ELF-1 (cell line): ENCODE measurements at places on chromosomes 6 and 20.

DNA sequence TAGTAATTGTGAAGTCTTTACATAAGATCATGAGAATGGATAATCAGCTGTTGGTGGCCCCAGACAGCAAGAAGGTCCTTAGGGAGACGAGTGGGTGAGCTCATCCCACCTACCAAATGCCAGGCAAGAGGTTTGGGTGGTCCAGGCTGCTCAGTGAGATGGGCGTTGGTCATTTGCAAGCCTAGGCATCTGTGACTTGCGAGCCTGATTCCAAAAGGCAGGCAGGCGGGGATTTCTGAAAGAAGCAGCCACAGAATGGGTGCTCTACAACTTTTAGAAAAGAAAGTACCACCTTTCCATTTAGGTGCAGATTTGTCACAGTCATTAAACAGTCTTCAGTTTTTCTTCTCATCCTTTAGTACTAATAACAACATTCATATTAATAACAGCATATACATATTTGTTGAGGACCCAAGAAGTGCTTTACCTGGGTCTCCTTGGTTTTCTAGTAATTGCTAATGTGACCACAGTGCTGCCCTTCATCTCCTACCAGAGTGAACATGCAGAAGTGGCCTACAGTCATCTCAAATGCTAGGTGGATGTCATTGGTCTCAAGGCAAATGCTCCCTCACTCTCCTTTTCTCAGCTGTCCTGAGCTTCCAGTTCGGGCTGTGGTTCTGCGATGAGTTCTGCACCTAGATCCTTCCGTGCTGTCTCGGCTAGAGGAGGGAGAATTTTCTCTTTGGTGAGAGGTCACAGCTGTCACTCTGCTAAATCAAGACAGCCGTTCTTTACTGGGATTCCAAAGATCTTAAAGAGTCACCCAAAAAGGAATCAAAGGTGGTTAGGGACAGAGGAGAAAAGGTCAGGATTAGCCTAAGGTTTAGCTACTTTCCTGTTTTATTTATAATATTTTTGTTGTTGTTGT is 2.7 kb downstream of the WRNIP1 start:
- peak; percentile 16 for DNase-seq

GRCh38 chr6:113824411-113824810 is 32.7 kb upstream of the MARCKS start:
- no peak for DNase-seq

DNA sequence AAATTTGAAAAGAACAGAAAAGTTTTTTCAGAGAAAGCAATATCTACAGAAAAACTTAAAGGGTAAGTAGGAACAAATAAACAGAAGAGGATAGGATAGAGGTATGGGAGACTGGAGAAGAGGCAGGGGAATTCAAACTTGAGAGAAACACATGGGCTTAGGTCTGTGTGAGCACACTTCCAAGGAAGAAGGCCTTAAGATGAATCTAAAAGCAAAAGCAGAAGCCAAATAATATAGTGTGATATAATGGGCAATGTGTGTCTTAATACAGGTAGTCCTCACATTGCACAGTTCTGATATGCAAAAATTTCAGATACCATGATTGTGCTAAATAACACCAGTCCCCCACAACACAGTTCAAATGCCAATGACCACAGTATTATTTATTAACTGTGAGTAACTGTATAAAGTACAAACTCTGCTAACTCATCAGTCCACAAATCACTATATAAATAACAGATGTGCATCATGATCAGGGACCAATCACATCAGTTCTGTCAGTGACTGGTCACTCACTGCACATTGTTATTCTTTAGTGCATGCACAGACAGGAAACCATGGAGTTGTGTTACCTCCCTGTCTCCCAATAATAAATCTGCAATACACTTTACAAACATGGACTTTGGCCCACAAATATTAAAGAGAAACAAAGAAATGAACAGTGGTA is 18.6 kb downstream of the SNX14 start:
- no peak for DNase-seq

DNA sequence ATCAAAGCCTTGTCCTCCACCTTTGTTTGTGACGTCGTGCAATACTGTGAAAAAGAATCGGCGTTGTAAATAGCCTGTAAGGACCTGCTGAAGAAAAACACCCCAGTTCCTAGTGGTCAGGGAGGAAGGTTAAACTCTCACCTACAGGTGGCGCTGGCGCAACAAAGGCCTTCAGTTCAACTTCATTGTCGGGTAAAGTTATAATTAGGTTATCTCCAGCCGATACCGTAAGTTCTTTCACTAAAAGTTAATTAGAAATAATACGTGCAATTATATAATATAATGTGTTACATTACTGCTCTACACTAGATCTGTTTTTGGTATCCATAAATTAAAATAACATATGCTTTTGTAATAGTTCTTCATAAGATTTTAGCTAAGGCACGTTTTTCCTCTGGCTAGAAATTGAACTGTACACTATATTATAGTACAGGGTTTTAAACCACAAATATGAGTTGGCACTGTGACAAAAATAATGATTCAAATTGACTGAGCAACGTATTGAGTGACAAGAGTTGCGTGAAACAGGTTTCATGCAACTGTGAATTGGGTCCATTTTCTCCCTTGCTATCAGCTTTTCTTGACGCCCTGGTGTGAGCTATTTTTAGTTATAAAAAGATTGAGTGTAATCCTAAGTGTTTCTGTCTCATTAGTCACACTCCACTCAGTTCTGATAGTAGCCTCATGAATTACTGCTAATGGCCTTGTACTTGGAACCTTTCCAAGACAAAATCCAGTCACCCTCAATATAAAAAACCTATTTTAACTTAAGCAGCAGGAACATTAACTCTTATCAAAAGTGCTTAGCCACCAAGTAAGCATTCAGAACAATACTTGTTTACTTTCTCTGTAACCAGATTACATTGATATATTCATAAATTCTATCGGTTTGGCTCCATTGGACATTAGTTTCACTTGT is 62.3 kb downstream of the KIAA0319 start:
- peak; percentile 78 for DNase-seq

GRCh38 chr6:20715135-20715806 is 181.0 kb downstream of the CDKAL1 start:
- DNase-seq, result no peak

- DNase-seq, result peak; percentile 87
Observed at GRCh38 chr20:36439040-36439730, 102.1 kb upstream of the MYL9 start.

DNA sequence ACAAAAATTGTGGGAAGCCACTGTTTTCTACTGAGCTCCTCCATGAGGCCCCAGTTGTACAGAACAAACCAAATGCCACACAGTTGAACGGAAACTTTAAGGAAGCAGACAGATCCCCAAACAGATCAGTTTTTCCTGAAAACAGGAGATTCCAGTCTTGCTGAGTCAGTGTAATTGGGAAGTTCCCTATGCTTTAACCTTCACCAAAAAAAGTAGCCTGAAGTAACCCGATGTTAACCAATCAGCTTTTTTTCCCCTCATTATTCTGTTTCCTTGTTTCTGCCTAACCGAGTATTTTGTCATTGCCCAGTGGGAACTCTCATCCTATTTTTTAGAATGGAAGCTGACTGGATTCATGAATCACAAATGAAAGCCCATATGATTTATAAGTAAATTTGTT is 36.7 kb downstream of the MARCKS start:
- peak; percentile 8 for DNase-seq

GRCh38 chr6:160881148-160881808 is 110.3 kb upstream of the MAP3K4 start:
- no peak for DNase-seq

DNA sequence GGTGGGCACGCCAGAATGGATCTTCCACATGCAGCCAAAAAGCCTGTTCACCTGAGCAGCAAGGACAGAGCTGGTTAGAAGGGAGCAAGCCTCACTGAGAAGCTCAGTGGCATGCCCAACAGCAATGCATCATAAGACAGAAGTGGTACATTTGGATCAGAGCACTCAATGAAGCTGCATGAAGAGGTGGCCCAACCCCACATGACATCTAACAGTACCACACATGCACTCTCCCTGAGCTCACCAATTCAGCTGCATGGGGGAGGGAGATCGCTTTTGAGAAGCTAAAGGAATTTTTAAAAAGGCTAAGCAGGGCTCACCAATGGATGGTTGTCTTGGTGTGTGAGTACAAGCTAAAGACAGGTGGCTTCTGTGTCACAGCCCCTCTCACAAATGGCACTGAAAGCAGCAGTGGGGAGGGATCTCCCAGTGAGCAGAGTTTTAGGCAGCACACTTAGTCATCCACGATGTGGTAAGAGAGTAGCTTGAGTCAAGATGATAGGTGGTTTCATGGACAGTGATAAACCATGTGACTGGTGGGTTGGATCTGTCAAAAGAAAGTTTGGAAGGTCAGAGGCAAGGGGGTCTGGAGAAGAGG is 166.6 kb upstream of the TAB2 start:
- DNase-seq, result no peak

DNA sequence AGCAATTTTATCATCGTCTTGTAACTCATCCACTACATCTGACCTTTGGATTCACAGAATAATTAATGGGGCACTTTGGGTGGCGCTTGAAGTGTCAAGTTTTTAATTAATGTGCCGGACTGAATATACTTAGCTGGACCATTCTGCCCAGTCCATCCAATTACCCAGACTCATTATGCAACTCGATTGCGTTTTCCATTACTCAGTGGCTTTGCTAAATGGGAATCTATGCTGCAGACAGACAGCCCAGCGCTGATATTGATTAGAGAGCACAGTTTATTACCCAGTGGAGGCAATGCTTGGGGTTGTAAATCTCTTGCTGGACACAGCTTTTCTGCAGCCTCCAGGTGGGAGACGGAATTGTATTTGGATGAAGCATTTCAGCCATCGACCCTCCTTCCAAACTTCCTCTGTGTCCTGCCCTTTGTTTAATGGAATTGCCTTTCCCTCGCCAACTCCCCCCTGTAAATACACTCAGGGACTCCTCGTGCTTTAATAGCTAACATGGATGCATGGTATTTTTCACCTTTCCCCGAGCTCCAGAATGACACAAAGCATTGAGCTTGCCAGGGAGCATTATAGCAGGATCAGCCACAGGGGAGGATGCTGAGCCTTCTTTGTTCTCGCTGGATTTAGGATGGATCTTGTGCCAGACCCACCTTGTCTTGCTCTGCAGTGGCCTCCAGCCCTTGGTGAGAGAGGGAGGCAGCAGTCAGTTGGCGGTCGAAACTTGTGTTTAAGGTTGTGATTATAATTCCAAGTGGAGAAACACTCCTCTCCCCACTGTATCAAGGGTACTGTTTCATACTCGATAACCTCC is 59.7 kb downstream of the EDN3 start:
- no peak for DNase-seq

DNA sequence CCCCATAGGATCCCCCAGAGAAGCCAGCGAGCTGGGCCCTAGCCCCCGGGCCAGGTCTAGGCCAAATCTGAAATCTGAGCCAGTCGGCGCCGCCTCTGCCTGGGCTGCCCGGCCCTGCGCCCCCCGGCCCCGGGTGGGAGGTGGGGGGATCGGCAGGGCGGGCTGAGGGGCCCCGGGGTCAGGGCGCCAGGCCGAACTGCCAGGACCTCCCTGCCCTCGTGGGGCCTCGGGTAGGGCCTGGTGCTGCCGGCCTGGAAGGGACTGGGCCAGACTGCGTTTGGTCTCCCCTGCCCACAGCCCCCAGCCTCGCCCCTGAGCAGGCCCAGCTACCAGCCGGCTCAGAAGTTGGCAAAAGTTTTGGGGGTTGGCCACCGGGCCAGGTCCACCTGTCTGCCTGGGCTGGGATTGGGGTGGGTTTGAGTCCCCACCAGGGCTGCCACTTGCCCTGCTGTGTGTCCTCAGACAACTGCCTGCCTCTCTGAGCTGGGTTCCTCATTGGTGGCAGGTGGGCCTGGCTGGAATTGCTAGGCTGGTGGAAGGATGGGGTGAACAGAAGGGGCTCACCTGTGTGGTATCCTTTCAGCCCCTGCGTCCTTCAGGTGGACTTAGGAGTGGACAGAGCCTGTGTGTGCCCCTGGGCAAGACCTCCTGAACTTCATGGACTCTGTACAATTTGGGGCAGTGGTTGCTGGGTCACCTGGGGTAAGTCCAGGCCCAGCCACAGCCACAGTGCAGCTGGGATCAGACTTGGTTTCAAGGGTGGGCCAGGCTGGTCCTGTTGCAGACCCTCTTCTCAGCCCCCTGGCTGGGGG is 801 bp downstream of the SRC start:
- DNase-seq, result no peak

GRCh38 chr20:43953919-43954592 is 39.4 kb downstream of the TOX2 start:
- no peak for DNase-seq

- DNase-seq, result peak; percentile 63
Observed at GRCh38 chr20:35146299-35146919, 727 bp downstream of the EDEM2 start.

- no peak for DNase-seq
Observed at GRCh38 chr6:155497273-155497672, 41.6 kb upstream of the NOX3 start.

GRCh38 chr6:106518748-106519147 is 110.5 kb downstream of the RTN4IP1 start:
- no peak for DNase-seq

DNA sequence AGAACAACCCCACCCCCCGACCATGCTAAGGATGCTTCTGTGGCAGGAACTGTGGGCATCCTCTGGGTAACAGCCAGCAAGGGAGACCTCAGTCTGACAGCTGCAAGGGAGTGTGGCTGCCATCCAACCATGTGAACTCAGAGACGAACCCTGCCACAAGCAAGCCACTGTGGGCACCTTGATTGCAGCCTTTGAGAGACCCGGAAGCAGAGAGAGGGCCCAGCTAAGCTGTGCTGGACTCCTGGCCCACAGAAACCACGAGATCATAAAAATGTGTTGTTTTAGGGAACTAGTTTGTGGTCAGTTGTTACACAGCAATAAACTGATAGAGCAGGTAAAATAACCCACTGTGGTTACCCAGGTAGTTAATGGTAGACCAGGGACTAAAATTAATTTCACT is 414.6 kb downstream of the CDH26 start:
- no peak for DNase-seq

GRCh38 chr6:30800871-30801270 is 56.5 kb upstream of the IER3 start:
- DNase-seq, result no peak

GRCh38 chr20:35702051-35702823 is 3.0 kb downstream of the ROMO1 start:
- no peak for DNase-seq

DNA sequence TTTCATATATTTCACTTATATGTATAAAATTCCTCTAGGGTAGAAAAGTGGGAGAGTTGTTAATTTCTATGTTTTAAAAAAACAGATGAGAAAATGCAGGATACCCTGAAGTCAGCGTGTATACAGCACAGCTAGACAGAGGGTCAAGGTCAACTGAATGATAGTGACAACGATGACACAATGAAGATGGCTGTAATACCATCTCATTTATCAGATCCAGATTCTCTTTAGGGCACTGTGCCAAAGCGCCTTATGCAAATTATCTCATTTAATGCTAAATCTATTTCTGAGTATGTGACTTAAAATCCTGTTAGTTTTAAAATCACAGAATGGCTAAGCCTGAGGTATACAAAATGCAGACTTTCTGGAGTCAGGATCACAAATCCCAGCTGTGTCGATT is 431.4 kb upstream of the RUNX2 start:
- DNase-seq, result no peak
